ENCODE measurements at places on chromosomes 4 and X.

DNA sequence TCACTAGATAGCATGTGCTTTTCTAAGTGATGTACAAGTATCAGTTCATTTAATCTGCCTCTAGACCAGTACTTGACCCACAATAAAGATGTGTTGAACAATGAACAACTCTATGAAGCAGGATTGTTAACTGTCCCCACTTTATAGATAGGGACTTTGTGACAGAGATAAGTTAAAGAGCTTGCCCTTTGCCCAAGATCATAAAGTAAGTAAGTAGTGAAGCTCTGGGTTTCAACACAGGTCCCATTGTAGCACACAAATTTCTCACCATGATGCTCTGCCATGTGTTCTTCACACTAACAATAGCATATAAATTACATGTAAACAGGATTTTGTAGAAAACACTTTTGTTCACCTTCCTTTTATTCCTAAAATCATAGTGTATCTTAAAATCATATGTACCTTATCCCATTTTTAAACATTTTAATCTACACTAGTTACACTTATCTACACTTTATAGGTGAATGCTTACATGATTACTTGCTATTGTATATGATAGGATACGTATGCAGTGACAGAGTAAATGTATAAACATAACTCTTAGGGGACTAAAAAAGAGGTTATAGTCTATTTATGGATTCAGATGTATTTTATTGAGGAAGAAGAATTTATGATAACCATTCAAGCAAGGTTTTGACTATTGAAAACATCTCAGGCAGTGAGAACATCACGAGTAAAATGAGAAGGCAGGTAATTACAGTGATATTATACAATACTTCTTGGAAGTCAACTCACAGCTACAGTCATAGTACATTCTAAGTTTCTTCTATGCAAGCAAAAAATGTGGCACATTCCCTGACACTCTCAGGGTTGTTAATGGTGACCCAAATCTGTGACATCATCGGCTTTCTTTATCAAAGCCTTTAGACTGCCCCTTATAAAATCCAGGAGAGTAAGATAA lies 2275.1 kb downstream of the PCDH7 start:
- ATAC-seq = no peak

- ATAC-seq = no peak
These were observed 219.2 kb downstream of the RPA4 start for GRCh38 chrX:97102938-97103337.

DNA sequence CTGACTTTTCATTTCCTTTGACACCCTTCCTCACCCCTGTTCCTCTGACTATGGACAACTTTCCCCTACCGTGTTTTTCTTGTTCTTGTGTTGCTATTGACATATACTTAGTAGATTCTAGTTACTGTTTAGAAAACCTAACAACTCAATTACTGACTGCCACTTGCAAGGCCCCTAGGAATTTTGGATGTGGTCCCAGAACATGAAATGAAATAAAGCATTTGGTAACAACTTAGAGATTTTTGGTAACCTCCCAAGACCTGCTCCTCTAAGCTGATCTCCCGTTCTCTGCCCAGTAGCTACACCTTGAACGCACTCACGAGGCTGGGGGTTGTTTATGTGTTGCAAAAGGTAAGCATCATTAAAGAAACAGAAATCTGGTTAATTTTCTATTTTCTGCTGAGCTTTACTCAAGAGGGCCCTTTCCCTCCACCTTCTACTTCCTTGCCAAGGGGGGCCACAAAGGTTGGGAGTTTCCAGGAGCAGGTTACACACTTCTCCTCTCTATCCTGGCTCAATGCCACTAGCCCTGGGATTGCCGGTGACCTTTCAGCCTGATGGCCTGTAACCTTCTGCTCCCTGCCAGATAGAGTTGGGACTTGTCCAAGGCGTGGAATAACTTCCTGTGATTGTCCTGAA lies 20.5 kb downstream of the GAB3 start:
- peak; percentile 54 for ATAC-seq

- ATAC-seq = peak; percentile 69
These were observed 797 bp downstream of the PKD2 start for GRCh38 chr4:88008122-88008742.

DNA sequence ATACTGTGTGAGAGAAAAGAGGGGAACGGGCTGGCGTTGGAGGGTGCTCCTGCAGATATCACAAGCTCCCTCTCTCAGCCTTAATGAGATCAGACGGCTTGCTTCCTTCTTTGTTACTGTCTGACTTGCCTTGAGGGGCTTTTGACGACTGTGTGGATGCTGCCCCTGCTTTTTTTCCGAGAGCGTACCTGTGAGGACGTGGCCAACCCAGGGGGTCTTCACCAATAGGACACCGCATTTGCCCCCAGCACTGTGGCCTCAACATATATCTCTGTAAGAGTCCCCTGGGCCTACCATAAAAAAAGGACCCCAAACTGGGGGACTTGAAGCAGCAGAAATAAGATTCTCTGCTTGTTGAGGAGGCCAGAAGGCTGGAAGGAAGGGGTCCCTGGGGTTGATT lies 143.9 kb downstream of the SHOX start:
- no peak for ATAC-seq

DNA sequence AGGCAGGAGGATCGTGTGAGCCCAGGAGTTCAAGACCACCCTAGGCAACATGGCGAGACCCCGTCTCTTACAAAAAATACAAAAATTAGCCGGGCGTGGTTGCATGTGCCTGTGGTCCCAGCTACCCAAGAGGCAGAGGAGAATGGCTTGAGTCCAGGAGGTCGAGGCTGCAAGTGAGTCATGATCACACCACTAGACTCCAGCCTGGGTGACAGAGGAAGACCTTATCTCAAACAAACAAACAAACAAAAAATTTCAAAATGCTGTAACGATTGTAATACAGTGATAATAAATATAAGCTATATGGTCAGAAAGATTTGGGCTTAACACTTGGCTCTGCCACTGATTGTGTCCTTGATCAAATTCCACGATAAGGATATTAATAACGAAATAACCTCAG lies 24.2 kb downstream of the SLC25A4 start:
- ATAC-seq = no peak

- no peak for ATAC-seq
These were observed 1223.7 kb upstream of the AGA start for GRCh38 chr4:178665916-178666315.

GRCh38 chr4:89316931-89317366 lies 9.3 kb upstream of the GPRIN3 start:
- no peak for ATAC-seq

- ATAC-seq = no peak
These were observed 334.4 kb upstream of the FSTL5 start for GRCh38 chr4:162498168-162498567.

DNA sequence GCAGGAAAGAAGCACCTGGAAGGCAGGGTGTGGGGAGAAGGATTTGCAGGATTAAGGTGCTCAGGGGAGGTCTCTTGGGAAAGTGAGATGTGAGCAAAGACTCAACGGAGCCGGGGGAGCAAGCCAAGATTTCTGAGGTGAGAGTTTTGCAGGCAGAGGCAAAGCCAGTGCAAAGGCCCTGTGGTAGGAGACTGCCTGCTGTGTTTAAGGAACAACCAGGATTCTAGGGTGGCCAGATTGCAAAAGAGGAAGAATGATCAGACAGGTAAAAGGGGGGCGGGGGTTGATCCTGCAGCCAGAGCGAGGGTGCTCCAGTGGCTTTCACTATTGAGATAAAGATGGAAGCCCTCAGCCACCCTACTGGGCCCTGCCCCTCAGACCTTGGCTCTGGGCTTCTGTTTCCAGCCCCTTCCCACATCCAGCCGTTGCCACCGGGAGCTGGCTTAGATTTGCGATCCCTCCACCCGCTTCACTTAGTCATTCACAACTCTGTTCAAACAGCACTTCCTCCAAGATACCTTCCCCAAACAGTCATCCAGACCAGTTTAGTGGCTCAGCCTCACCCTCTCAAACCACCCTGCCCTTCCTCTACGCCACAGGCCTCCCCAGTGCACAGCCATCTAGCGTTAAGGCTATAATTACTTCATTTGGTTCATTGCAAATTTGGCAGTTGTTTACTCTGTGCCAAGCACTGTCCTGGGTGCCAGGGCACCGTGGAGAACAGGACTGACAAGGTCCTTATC lies 23.3 kb upstream of the BCOR start:
- ATAC-seq = no peak

- no peak for ATAC-seq
These were observed 5.3 kb upstream of the PLXNA3 start for GRCh38 chrX:154452823-154453222.

DNA sequence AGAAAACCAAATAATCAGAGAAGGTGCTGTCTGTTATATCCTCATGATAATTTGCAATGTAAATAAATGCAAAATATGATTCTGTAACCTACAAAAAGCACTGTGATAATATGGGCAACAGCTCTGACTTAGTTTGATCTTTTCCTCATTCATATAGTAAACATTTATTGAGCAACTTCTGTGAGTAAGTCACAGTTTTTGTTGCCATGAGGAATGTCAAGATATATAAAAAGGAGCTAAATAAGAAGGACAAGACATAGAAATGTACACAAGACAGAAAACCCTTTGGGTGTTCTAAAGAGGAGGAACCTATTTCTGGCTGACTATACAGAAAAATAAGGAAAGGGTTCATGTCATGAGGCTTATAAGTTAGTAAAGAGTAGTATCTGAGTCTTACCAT lies 44.3 kb downstream of the ARSJ start:
- no peak for ATAC-seq

- ATAC-seq = peak; percentile 71
These were observed 64.6 kb upstream of the TRPC5 start for GRCh38 chrX:112147206-112147605.

GRCh38 chr4:138522366-138522765 lies 280.2 kb upstream of the SLC7A11 start:
- ATAC-seq = no peak

DNA sequence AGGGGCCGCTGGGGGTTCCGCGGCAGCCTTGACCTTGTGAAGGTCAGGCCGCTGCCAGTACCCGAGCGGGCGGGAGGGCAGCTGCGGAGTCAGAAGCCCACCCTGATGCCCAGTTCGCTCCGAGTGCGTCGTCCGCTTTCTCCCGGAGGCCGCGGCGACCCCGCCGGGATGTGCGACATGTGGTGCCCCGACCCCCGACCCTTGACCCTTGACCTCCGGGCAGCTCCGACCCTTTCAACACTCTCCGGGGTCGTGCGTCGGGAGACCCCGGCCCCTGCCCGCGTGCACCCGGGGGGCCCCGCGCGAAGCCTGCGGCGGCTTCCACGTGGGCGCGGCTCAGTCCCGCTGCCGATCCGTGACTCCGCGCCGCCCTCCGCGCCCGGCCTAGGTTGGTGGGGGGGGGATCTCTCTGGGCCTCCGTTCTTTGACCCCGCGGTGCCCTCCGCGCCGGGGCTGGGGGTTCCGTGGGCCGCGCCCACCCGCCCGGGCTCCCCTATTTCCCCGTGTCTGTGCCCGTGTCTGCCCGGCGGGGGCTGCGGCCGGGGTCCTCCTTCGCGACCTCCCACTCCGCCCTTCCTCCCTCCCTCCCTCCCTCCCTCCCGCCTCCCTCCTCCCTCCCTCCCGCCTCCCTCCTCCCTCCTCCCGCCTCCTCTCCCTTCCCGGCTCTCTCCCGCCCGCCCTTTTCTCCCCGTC lies 609 bp upstream of the SLC25A6 start:
- ATAC-seq = peak; percentile 69

GRCh38 chr4:99572527-99573240 lies 1.9 kb upstream of the MTTP start:
- no peak for ATAC-seq

DNA sequence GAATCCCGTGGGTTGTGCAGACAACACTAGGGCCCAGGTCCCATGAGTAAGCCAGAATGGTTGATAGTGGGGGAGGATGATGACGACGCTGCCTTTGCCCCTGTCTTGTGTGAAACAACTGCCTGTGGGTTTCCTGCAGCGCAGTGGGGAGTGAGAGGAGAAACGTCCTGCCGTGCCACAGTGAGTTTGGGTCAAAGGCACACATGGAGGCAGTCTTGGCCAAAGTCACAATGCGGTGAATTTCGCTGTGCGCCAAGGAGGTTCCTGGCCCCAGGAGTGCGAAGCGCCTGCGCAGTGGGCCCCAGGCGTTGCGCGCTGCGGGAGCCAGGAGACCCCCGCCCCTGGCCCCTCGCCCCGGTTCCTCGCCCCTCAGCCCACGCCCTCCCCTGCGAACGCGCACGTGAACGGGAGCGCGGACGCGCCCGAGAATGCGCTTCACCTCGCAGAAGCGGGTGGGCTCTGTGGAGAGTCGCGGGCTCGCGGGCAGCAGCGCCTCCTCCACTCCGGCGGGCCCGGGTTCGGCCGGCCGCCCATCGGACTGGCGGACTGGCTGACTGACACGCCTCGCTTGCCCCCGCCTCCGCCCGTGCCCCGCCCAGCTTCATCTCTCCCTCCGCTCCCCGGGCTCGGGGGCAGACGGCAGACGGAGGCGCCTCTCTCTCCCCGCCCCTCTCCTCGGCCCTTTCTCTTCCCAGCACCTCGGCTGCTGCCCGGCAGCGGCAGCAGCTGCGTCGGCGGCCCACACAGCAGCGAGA lies at the start of gene NUDT10:
Gene NUDT10 (plus strand): TSS at position 635 of the 755 bp plus-strand sequence. CDS start 144 bp downstream, outside the sequence.
- peak; percentile 78 for ATAC-seq

DNA sequence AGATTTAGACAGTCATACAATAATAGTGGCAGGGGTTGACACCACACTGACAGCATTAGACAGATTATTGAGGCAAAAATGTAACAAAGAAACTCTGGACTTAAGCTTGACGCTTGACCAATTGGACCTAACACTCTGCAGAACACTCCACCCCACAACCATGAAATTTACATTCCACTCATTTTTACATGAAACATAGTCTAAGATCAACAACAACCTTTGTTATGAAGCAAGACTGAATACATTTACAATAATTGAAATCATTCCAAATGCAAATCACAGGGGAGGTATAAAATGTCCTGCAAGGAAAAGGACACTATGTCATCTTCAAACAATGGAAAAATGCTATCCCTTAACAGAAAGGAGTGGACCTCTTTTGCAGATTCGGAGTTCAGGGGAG lies 4.9 kb upstream of the UGT2B10 start:
- ATAC-seq = no peak

GRCh38 chr4:95478679-95479078 lies 70.1 kb downstream of the UNC5C start:
- ATAC-seq = no peak

DNA sequence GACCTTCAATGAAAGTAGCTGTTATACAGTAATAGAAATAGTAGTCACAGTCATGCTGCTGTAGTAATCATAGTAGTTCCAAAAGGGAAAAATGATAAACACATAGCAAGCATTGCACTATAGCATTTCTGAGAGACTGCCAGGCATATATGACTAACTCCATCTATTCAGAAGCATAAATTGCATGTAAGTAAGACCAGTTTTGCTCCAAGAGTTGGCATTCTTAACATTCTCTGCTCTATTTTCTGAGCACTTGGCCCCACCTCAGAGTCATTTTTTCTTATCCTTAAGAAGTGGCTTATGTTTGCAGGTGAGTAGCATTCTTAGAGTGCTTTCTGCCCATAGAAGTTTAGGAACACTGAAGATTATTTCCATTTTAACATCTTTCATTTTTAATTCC lies 490.3 kb upstream of the TECRL start:
- ATAC-seq = no peak

DNA sequence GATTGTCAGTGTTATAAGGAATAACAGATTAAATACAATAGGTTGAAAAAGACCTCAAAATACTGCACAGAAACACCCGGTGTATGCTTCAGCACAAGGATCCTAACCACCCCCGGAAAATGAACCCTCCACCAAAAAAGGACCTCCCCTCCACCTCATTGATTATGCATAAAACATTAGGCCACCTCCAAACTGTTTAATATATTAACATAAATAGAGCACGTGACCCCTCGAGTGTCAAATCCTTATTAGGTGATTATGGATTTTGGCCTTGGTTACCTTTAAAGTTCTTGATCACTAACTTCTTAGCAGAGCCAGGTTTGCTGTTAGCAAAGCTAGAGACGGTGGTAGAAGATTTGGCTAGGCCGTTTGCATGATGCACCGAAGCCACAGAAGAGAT lies 958 bp downstream of the CUL4B start:
- ATAC-seq = no peak

GRCh38 chrX:153812220-153812619 lies 17.8 kb downstream of the SSR4 start:
- no peak for ATAC-seq

Measured in SK-N-SH treated with all-trans-retinoic acid at 6 μM for 48 hours (cell line).